NCI-H1436 (cell line): ENCODE measurements at places on chromosomes 12 and 14.
A peak's percentile ranks its signal among the peaks of the same experiment; 100 is the strongest.

DNA sequence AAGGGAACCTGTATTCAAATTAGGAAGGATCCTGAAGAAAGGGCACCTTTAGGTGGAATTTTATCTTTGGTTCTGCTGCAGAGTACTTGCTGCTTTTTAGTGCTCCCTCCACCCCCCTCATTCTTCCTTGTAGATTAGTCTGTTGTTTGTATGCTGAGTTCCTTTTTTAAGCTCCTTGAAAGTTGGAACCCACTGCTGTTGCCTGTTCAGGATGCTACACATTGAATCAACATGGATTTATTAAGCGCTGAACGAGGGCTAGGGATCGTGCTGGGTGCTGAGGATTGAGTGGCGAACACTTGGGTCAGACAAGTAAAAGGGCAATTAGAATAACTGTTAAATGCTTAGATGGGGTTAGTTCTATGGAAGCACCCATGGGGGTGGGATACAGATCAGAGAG, 884 bp upstream of the AMN1 start:
- no peak for DNase-seq

DNA sequence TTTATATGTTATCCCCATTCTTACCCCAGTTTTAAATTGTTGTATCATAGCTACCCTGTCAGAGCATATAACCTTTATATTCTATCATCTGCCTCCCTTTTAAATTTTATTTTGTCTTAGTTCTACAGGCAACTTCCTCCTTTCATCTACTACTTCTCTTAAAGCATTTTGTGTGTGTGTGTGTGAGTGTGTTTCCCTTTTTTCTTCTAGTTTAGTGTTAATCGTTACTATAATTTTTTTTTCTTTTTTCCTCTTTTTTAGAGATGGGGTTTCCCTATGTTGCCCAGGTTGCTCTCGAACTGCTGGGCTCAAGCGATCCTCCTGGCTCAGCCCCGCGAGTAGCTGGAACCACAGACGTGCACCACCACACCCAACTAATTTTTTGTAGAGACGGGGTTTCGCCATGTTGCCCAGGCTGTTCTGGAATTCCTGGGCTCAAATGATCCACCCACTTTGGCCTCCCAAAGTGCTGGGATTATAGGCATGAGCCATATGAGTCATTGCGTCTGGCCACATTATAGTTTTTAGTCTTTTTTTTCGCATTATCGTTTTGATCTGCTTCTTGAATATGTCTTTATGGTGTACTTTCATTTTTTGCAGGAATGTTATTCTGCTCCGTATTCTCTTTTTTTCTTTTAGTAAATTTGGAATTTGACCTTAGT, 33.1 kb upstream of the FBXO34 start:
- DNase-seq: no peak

GRCh38 chr12:115860619-115861018, 416.9 kb downstream of the MED13L start:
- DNase-seq: no peak

DNA sequence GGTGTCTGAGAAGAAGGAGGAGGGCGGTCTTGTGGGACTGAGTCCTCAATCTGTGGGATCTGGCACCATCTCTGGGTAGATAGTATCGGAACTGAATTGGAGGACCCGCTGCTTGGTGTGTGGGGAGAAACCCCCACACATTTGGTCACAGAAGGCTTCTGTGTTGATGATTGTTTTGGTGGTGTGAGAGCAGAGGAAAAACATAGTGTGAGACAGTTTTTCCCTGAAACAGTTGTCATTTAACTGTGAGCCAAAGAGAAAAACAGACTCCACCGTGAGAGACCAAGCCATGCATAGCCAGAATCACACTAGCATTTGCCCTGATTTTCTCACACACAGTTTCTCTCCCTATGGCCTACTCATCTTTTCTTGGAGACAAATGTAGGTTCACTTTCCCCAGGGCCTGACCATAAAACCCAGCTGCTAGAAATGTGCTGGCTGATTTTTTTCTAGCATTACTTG, 91.4 kb upstream of the FLRT2 start:
- no peak for DNase-seq

DNA sequence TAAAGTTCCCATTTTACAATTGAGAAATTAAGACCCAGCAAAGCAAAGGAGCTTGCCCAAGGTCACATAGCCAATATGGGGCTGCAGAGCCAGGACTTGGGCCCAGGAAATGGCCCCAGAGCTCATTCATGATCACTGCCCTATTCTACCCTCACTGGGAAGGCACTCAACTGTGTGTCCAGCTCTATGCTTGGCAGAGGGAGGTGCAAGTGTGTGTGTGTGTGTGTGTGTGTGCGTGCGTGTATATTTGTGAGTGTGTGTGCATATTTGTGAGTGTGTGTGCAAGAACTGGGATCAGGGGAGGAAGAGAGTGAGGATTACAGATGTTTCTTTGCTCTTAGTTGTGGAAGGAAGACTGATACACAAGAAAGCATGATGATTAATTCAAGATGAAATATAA, 151.2 kb upstream of the CRY1 start:
- DNase-seq: no peak

- DNase-seq: no peak
Measured at GRCh38 chr14:93105362-93105761, 10.4 kb downstream of the ITPK1 start.

- DNase-seq: no peak
Measured at GRCh38 chr12:176321-177181, 37.4 kb downstream of the SLC6A12 start.

- DNase-seq: no peak
Measured at GRCh38 chr14:39276005-39276404, 42.3 kb downstream of the MIA2 start.

GRCh38 chr12:32390572-32391219, 8.7 kb upstream of the FGD4 start:
- DNase-seq: no peak

DNA sequence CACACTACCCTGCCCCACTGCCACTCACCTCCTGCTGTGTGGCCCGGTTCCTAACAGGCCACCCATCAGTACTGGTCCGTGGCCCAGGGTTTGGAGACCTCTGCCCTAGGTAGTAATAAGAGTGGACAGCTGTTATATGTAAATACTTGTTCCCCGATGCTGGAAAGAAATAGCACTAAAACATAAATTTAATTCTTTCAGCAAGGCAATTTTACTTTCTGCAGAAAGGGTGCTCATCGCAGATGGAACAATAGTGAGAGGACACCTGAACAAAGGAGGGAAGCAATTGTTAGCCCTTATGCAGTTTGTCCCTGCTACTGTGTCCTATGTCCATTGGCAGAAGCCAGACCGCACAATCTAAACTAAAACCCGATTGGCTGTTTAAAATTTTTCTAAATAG, 5.9 kb upstream of the CYP46A1 start:
- DNase-seq: no peak

DNA sequence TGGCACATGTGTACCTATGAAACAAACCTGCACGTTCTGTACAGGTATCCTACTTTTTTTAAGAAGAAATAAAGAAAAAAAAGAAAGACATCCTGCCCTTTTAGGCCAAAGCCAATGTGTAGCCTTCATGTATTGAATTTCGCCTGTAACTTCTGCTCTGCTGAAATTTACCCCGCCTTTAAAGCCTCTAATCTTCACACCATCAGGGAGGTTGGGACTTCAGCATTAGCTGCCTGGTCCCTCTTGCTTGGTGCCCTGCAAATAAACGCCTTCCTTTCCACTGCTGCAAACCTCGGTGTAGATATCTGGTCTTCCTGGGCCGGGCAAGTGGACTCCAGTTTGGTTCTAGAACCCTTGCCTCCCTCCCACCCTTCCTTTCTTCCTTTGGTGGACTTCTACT, 2.6 kb upstream of the KRT71 start:
- DNase-seq: no peak

GRCh38 chr12:47771304-47771703, 1.7 kb upstream of the SLC48A1 start:
- DNase-seq: no peak

DNA sequence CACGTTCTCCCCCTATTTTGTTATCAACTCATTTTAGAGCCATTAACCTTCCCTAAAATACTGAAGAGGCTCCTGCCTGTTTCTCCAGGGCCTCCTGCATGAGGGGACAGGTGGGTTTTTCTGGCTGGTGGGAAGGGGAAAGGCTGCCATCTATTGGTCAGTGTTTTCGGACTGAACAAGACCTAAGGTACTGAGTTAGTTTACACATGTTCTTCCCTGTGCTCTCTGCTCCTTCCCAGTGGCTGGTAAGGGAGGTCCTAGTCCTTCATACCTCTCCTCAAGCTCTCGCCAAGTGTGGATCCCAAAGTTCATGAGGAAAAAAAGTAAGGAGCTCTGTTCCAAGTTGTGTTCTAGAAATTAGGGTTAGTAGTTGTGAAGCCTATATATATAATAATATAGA, 357.5 kb downstream of the FSCB start:
- DNase-seq: peak; percentile 14
